ENCODE measurements at places on chromosomes 3 and 15.

- DNase-seq, result no peak
Observed at GRCh38 chr15:51649659-51650521, 27.3 kb upstream of the DMXL2 start.

DNA sequence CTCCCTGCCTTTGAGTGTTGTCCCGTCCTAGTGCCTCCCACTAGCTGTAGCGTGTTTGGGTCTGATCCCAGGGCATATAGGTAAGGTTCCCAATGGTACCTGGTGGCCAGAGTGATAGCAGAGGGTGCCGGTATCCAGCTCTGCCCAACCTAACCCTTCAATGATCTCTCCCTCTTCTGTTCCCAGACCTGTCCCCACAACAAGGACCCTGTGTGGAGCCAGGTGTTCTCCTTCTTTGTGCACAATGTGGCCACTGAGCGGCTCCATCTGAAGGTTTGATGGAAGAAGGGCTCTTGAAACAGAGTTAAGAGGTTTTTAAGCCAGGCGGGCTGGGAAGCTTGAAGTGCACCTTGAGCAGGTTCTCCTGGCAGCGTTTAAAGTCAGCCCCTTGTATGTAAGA, 35.5 kb downstream of the ESYT3 start:
- no peak for DNase-seq

GRCh38 chr3:183554377-183554776, 1.1 kb downstream of the KLHL6 start:
- DNase-seq, result no peak

DNA sequence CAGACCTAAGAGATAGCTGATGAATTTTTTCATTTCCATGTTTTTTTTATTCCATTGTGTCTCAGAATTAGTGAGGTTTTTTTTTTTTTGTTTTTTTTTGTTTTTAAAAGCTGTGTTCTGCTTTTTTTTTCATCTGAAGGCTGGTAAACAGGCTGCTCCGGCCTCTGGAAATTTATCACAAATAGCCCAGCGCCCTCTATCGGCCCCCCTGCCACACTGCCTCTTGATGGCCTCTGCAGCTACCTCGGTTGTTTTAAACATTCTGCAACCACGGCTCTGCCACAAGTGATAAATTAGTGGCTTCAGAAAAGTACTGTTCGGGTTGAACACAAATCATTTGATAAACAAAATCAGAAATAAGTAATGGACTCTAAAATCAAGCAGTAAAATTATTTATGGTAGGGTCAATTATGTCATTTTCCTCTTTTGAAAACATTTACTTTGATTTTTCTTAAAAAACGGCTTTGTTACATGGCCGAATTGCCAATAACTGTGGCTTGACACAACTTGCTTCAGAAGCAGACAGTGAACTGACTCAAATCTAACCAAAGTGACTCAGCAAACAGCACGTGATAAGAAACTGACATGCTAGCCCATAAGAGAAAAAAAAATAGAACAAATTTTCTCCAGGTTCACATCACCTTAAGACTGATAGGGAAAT, 87.8 kb downstream of the RSL24D1 start:
- DNase-seq, result peak; percentile 57

DNA sequence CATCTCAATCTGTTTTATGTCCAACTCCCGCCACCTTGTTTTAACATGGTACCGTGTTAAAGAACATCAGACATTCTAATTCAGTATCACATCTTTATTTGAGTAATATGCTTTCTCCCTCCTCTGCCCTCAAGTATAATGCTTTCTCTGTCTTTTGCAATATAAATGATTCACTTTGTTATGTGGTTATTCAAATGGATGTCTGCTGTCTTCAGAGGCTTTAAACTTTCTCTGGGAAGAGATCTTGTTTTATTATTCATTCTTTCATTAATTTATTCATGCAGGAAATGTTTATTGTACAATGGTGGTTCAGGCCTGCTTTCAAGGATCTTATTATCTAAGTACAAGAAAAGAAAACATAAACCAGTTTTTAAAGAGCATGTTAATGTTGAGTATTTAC, 57.1 kb downstream of the RAP2B start:
- no peak for DNase-seq

DNA sequence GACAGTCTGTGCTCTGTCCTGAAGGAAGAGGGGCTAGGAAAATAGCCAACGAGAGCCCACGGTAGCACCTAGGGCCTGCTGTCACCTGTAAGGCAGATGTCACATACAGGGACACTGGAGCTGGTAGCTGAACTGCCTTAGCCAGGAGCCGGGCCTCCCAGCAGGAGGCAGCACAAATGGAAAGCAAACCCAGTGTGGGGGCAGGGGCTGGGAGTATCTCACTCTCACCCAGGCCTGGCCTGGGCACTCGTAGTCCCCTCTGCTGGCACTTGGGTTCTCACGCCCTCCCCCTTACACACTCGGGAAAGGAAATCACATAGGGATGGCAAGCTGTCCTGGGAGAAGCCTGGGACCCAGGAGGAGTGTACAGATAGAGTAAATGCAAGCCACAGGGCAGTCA, 173.1 kb upstream of the CHRNA7 start:
- no peak for DNase-seq

DNA sequence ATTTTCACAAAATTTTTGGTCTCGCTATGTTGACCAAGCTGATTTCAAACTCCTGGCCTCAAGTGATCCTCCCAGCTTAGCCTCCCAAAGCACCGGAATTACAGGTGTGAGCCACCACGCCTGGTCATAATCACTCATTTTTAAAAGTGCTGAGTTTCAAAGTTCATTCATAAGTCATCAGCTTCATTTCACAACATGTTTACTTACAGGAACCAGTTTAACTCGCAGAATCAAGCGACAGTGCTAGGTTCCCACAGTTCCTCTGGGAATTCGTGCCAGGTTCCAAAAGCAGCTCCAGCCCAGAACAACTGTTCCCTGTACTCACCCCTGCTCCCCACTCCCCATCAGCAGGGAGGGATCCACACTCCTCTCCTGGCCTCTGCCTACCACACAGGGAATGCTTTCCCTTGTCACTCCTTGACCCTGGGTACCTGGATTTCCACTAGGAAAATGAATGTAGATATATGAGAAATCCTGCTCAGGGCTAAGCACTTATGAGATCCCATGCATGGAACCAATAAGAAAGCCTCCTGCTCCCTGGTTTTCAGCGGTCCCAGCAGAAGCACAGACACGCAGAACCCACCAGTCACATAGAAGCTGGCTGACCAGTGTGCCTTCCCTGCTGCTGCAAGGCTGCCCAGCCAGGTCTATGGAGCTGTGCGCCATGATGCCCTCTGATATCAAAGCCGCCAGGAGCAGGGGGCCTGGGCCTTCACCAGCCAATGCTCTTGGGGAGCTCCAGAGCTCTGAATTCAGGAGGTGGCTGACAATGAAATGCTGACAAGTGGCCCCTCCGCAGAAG, 72.3 kb downstream of the ITGB5 start:
- DNase-seq, result no peak

GRCh38 chr3:88005066-88005465, 53.7 kb downstream of the CGGBP1 start:
- no peak for DNase-seq

GRCh38 chr15:25947323-25948314, 84.5 kb upstream of the ATP10A start:
- no peak for DNase-seq

DNA sequence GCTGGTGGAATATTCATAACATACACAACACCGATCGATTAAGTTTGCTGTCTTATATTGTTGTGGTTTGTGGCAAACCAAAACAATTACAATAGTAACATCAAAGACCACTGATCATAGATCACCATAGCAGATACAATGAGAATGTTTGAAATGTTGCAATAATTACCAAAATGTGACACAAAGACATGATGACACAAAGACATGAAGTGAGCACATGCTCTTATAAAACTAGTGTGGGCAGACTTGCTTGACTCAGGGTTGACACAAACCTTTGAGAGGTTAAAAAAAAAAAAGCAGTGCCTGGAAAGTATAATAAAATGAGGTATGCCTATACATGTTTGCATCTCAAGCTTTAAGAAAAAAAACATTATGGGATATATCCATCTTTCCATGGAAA, 130.3 kb downstream of the NR1I2 start:
- no peak for DNase-seq

DNA sequence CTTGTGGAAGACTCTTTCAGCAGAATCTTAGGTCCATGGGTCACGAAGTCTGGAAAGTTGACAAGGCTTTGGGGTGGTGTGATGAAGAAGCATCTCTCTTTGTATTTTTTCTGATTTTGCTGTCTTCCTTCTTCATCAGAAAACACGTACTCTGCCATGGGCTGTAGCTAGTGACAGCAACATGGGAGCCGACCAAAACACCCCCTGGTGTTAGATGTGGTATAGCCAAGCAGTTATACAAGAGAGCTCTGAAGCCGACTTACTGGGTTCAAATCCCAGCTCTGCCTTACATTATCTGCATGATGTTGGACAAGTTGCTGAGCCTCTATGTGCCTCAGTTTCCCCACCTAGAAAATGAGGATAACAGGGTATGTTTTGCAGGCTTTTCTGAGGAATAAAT, 32.9 kb upstream of the LYZL4 start:
- DNase-seq, result no peak

- DNase-seq, result no peak
Observed at GRCh38 chr15:72925661-72926060, 126.6 kb upstream of the NEO1 start.

DNA sequence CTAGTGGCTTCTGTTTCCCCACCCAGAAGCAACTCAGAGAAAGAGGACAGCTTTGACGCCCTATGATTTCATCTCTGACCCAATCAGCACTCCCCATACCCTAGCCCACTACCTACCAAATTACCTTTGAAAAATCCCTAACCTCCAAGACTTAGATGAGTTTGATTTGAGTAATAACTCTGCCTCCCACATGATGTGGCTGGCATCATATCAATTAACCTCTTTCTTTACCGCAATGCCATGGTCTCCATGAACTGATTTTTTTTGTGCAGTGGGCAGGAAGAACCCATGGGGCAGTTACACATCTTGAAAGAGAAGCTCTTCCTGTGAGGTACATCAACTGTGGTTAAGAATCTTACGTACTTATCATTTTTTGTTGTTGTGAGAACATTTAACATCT, 25.5 kb upstream of the APOD start:
- DNase-seq, result no peak

GRCh38 chr15:71146580-71146982, 31.3 kb downstream of the THSD4 start:
- DNase-seq, result no peak

- no peak for DNase-seq
Observed at GRCh38 chr15:77071305-77072223, 655 bp upstream of the TSPAN3 start.

DNA sequence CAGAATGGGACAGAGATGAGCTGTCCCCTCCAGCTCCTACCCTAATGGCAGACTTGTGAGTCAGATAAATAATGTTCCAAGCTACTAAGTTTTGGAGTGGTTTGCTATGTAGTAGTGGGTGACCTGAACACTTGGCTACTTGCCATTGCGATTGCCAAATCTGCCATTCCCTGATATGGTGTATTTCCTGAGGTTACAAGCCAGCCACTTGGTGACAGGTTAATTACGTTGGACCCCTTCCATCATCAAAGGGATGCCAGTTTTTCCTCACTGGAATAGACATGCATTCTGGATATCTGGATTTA, 33.6 kb downstream of the MORF4L1 start:
- no peak for DNase-seq

GRCh38 chr3:153315781-153316180, 153.8 kb downstream of the RAP2B start:
- no peak for DNase-seq

GRCh38 chr3:158247288-158247687, 137.4 kb downstream of the RSRC1 start:
- no peak for DNase-seq

DNA sequence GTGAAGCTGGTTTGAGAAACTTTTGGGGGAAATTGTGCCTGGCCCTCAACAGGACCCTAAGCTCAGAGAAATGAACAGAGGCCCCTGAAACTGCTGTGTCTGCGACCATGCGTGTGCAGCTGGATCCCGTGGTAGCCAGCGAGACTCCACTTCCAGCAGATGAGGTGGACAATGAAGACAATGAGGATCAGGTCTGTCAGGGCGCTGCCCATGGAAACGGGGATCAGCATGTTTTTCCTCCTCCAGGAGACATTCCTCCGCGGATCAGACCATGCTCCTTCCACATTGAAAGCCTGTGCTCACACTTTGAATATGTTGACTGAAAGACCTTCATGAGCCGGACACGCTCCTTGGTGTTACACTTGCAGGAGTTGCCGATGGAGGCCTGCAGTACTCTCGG, 1439.8 kb upstream of the ALCAM start:
- no peak for DNase-seq

DNA sequence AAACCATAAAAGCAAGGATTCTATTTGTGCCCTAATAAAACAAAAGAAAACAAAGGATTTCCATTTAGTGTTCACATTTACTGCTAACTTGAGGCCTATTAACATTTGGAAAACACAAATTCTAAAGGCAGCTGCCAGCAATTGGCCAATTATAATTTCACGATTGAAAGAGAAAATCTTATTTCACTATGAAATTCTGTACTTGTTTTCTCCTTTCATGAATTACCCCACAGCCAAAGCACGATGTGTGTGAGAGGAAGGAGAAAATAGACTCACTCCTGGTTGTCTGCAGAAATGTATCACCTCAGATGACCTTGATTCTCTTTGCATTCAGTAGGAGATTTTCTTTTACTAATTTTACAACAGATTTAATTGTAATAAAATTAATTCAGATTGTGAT, 242.8 kb upstream of the GBE1 start:
- no peak for DNase-seq

GRCh38 chr15:75661100-75661755, 13.5 kb downstream of the SNX33 start:
- DNase-seq, result no peak

DNA sequence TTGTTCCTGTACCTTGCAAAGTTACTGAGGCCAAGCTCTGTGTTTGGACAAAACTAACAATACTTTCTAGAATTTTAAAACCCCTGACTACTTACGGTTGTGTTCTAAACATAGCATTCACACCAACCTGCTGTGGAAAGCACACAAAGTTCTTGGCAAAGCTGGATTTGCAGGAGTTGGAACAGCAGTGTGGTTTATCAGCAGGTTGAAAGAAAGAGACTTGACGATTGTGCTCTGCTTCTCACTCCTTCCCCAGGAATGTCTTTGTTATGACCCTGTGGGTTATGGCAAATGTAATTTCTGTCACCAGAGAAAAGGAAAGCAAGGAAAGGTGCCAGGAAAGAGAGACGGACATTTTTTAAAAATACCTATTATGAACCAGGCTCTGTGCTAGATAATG, 165.5 kb upstream of the TGFBR2 start:
- no peak for DNase-seq

GRCh38 chr3:156664011-156664830, 10.2 kb upstream of the TIPARP start:
- no peak for DNase-seq

GRCh38 chr3:131535596-131535995, 32.8 kb upstream of the MRPL3 start:
- DNase-seq, result no peak

GRCh38 chr3:55364421-55364820, 122.7 kb downstream of the WNT5A start:
- no peak for DNase-seq

GRCh38 chr15:99564221-99565048, 1.3 kb upstream of the MEF2A start:
- no peak for DNase-seq

All from activated CD4-positive, CD25-positive, alpha-beta regulatory T cell treated with anti-CD3 and anti-CD28 coated beads, Interleukin-2, amount 50 U/mL, for 72 hours (primary cell).